ENCODE measurements at places on chromosomes 2 and 18. TPM values are rescaled to one million over a fixed set of nuclear protein-coding genes. Genes with fewer than 3 reads are reported as not detected.

- no peak for DNase-seq
Measured at GRCh38 chr2:224976629-224977525, 65.4 kb downstream of the DOCK10 start.

- no peak for DNase-seq
Measured at GRCh38 chr2:85994897-85995647, 106.3 kb upstream of the ST3GAL5 start.

Gene CD226
- polyA plus RNA-seq, result 1.6 TPM

DNA sequence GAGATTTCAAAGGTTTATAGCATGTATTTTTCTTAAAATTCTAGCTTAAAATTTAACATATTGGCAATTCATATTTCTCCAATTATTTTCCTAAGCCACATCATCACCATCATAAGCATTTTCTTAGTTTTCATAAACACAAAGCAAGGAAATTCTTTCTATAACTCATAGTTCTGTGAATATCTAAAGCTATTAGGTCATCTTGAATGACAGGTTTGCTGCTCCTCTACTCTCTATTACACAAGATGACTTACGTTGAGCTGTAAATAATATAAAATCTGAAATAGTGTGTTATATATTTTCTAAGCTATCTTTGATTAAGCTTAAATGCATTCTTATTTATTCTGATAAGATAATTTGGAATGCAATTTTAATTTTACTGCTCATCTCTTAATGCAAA, 984.6 kb upstream of the CNTNAP5 start:
- DNase-seq, result no peak

DNA sequence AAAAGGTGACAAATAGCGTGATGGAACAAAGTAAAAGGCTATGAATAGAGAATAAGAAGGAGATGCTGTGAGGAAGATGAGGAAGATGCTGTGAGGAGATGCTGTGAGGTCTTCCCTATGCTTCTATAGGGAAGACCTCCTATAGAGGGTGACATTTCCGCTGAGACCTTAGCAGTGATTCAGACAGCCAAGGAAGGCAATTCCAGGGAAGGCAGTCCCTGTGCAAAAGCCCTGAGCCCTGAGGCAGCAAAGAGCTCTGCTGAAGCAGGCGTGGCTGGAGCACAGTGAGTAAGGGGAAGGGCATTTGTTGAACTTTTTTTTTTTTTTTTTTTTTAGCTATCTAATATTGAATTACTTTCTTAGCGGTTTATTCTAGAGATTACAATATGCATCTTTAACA, 142.7 kb upstream of the FOSL2 start:
- DNase-seq, result no peak

DNA sequence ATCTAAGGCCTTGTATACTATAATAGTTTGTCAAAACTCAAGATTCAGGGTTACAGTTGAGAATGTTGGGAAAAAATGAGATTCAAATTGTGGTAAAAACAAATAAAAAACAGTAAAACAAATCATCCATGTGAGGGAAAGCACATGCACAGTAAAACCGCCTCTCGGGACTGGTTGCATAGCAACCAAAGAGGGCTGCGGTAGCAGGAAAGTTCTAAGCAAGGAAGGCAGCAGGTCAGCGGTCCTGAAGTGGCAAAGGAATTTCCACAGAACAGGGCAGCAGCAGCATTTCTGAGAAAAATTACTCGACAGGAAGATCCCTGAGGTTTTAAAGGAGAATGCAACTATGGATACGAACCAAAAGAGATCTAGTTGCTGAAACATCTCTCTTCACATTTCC, 93.7 kb downstream of the DYNAP start:
- DNase-seq, result no peak

Gene DUSP19
- 3.2 TPM for polyA plus RNA-seq

DNA sequence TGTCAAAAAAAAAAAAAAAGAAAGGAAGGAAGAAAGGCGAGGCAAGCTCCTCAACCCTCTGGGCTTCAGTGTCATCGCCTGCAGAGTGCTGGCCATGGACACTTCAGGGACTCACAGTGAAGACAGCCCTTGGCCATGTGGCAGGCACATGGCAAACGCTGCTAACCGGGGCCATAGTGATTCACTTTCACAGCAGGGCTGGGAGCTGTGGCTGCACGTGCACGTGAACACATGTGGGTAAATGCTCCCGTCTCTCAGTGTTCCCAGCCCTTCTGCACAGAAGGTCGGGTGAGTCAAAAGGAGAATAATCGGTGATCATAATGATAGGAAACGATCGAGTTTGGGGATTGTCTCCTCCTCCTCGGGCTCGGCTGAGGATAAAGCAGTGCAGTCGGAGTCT, 46.1 kb upstream of the UBE2F start:
- no peak for DNase-seq

- DNase-seq, result no peak
Measured at GRCh38 chr2:196967116-196967515, 40.6 kb upstream of the PGAP1 start.

Gene C1D
- 42.1 TPM for polyA plus RNA-seq

Gene KLHL14
- 0.39 TPM for polyA plus RNA-seq

Gene TCF23
- 0.10 TPM for polyA plus RNA-seq

DNA sequence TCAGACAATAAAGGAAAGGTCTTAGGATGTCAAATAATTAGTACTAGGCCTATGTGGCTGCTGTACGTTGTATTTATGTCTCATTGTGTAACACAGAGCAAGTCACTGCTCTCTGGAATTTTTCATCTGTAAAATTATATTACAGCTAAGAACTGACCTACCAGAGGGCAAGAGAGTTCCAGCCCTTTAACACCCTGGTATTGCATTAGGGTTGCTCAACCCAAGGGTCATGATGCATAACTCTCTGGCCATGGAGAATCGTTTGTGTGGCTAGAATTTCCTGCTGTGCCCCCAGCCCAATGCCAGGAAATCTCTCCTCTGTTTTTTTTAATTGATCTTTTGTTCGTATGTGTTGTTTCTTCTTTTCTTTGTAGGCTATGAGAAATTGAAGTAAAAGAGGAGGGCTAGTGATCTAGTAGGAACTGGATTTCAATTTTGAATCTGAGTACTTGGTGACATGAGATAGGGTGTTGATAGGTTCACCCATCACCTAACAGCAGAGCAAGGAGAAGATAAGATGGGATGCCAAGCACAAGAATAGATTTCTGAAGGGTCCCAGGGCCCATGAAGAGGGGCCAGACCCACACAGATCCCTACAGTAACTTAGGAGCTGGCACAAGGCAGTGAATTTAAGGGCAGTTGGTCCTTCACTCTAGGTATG, 571.2 kb upstream of the TNP1 start:
- DNase-seq, result peak; percentile 55

- DNase-seq, result no peak
Measured at GRCh38 chr2:18552351-18553077, 7.9 kb downstream of the RDH14 start.

GRCh38 chr2:102117472-102117858, 25.1 kb upstream of the IL1R1 start:
- DNase-seq, result no peak

DNA sequence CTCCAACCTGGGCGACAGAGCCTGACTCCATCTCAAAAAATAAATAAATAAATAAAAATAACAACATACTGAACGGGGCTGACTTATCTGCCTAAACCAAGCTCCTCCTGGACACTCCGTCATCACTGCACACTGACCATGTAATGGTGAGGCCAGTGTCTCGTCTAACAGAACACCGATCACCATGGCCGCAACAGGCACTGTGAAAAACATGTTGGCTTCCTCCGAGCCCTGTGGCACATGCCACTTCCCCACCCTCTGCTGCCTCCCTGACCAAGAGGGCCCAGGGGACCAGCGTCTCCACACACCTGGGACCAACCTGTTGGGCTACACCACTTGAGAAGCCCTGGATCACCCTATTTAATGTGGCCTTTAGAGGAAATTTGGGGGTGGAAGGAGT, 33.9 kb downstream of the ZNF516 start:
- no peak for DNase-seq

Gene FLACC1
- 0.76 TPM for polyA plus RNA-seq

- DNase-seq, result no peak
Measured at GRCh38 chr2:162838136-162838497, 450 bp downstream of the KCNH7 start.

Gene LYG1
- 3.1 TPM for polyA plus RNA-seq

Gene CERKL
- polyA plus RNA-seq, result 7.6 TPM

GRCh38 chr2:231185886-231186285, 12.5 kb upstream of the ARMC9 start:
- DNase-seq, result no peak

- DNase-seq, result no peak
Measured at GRCh38 chr2:220185766-220186305, 558.4 kb downstream of the SLC4A3 start.

- no peak for DNase-seq
Measured at GRCh38 chr2:223725986-223726970, 111.1 kb downstream of the AP1S3 start.

DNA sequence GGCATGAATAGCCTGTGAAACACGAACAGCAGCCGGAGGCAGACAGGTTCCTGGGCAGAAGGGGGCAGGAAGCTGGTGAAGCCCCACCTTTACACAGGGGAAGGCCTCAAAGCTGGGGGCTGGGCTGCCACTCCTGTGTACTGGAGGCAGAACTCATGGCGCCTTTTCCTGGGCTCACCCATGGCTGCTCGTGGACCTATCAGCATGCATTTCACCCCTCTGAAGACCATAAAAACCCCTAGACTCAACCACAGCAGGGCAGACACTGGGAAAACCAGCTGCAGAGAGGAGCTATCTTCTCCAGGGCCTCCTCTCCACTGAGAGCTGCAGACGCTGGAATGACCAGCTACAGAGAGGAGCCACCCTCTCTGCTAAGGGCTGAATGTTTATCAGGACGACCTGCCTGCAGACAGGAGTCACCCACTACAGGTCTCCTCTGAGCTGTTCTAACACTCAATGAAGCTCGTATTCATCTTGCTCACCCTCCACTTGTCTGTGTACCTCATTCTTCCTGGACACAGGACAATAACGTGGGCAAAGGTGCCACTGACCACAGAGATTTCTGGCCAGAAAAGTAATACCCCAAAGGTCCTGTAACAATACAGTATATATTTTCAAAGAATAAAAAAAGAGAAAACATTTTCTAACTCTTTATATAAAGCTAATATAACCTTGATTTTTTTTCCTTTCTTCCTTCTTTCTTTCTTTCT, 18.9 kb upstream of the CCDC88A start:
- DNase-seq, result no peak

DNA sequence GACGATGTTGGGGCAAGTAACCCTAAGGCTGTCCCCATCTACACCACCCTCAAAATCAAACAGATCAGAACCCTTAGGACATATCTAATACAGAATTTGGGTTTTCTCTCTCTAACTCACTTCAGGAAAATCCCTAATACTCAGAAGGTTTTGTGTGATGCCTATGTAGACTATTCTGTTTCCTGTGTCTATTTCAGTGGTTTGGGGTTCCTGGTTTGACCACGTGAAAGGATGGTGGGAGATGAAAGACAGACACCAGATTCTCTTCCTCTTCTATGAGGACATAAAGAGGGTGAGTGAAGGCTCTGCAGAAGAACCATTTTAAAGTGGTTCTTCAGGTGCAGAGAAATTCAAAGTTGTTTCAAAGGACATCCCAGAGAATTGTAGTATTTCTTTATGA, 16.3 kb downstream of the SULT1C2 start:
- no peak for DNase-seq

GRCh38 chr2:32647180-32647651, 19.4 kb downstream of the TTC27 start:
- no peak for DNase-seq

Gene PSMA8
- polyA plus RNA-seq, result 0.04 TPM

Gene TCF4
- 42.5 TPM for polyA plus RNA-seq

- DNase-seq, result no peak
Measured at GRCh38 chr2:230019742-230020141, 49.0 kb downstream of the SLC16A14 start.

- peak; percentile 25 for DNase-seq
Measured at GRCh38 chr18:23856466-23857163, 157.9 kb upstream of the TTC39C start.

Gene LHCGR
- 0.03 TPM for polyA plus RNA-seq

DNA sequence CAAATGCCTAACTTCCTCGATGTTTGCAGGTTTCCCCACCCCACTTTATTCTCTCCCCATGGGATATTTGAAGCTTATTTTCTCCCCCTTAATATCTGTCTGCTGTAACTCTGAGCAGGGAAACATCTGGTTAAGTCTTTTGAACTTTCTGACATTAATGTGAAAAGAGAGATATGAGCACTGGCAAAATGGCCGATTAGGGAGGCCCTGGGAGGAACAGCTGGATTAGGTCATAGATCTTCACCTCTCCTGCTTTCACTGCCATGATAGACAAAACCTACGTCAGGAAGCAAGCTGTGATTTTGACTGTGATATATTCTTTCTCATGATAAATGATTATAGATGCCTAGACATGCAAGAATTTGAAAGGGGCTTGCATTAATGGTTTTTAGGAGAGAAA, 43.6 kb downstream of the LYPD6B start:
- no peak for DNase-seq

DNA sequence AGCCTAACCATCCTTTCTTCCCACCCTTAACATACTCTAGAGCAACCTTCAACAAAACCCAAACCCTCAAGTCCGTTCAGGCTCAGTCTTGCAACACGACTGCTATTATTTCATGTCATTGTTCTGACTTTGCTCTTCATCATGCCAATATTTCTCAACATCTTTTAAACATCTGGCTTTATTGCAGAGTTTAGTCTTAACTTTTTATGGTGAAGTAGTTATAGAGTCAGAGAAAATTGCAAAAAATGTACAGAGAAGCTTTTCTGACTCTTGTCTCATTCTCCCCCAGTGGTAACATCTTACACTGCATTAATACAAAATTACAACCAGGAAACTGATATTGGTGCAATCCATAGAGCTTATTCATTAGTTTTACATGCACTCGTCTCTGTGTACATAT, 3.9 kb downstream of the MARCO start:
- DNase-seq, result no peak

DNA sequence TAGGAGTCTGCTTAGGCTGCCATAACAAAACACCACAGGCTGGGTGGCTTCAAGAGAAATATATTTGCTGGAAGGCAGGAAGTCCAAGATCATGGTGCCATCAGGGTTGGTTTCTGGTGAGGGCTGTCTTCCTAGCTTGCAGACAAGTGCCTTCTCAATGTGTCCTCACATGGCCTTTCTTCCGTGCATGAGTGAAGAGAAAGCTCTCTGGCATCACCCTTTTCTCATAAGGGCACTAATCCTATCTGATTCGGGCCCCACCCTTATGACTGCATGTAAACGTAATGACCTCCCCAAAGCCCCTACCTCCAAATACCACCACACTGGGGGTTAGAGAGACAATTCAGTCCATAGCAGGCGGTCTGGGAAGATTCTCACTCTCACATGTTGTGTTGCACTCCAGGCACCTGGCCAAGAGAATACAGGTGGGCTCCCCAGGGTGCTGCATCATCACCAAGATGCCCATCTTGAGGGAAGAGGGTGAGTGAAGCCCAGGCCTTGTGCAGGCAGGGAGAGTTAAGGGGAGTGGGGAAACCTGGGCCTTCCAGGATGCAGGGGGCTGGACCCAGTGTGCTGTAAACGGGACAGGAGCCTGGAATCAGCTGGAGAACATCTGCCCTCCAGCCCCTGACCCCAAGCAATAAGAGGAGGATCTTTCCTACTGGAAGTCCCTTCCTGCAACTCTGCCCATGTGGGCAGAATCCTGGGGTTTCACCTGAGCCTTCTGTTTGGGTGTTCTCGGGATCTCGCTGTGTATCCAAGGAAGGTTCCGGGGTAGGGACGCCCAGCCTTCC, 10.2 kb downstream of the CATIP start:
- no peak for DNase-seq

- DNase-seq, result no peak
Measured at GRCh38 chr2:235537587-235537986, 43.7 kb downstream of the AGAP1 start.

Gene NETO1
- 0.03 TPM for polyA plus RNA-seq

Gene UBXN4
- 129 TPM for polyA plus RNA-seq

- no peak for DNase-seq
Measured at GRCh38 chr18:74388227-74388626, 68.9 kb downstream of the DIPK1C start.
